ENCODE measurements at places on chromosomes 11 and 22. TPM values are rescaled to one million over a fixed set of nuclear protein-coding genes. Genes with fewer than 3 reads are reported as not detected.

Gene KDM4E
- not detected for total RNA-seq

DNA sequence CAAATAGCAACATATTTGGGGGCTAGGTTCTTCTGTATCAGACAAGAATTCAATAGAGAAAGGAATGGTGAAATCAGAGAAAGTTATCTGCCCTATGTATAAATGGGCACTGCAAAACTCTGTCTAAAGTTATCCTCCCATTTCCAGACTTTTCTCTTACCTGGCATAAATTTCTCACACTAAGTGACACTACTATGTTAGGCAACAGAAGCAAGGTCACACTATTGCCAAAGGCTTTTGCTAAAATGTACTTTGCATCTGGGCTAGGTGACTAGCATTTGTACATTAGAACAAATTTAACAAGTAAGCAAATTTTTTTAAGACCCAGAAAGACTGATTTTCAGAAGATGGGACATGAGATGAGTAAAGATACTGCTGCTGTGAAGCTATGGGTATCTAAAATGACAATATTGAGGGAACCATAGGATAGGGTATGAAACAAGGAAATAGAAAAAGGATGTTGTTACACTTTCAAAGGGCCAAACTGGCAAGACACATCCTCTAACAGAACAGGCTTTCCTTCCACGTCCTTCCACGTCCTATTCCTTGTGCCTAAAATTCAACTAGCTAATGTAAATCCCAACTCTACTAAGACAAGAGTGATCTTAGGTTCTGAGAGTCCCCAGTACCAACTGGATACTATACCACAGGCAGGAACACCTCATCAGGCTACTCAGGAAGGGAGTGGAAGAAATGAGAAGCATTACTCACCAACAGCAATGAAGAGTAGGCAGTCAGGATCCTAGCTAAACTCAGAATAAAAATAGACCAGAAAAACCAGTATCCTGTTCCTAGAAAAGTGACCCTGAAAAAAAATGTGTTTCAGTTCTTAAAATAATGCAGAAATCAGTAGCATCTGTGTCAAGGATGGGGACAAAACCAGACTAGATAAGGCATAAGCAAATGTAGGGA is 22.6 kb downstream of the GDPD4 start:
- no peak for DNase-seq

DNA sequence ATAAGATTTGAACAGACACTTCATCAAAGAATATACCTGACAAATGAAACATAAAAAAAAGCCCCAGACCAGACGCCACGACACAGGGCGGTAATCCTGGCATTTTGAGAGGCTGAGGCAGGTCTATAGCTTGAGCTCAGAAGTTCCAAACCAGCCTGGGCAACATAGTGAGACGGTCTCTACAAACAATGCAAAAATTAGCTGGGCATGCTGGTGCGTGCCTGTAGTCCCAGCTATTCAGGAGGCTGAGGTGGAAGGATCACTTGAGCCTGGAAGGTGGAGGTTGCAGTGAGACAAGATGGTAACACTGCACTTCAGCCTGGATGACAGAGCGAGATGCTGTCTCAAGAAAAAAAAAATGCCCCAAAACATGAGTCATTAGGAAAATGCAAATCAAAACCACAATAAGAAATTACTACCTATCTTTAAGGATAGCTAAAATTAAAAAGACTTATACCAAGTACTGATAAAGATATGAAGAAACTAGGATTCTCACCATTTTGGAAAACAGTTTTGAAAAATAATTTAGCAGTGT is 91.7 kb upstream of the GRAMD1B start:
- no peak for DNase-seq

GRCh38 chr11:3736816-3737215 is 60.5 kb downstream of the NUP98 start:
- DNase-seq: no peak

- no peak for DNase-seq
These were observed 5.8 kb downstream of the MGAT3 start for GRCh38 chr22:39462443-39463221.
